ENCODE measurements at places on chromosomes 12 and 14.

- no peaks in the 10 kb centered on the region for H3K4me1 ChIP-seq
- H3K36me3 ChIP-seq: no peaks in the 10 kb centered on the region
- peak; percentile 16 for DNase-seq
- H3K27ac ChIP-seq: no peak overlapping the region
Measured at GRCh38 chr12:25276199-25276937, 25.6 kb upstream of the KRAS start.

DNA sequence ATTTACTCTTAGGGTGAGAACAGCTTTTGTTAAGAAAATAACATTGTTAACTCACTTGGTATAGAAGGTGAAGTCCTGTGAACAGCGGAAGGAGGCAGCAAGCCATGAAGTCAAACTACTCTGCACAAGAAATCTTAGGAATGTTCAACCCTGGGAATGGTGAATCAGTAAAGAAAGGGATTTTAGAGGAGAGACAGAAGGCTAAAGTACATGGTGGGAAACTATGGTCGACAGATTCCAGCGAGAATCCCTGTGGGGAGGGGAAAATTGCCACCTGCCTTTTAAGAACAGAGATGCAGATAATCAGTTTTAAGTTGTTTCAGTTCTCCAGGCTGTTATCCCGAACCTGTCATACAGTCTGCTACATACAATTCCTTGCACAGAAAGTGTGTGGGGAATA is 63.2 kb upstream of the PTPRR start:
- no peaks in the 10 kb centered on the region for H3K27me3 ChIP-seq
- H3K4me3 ChIP-seq: no peak overlapping the region
- DNase-seq: no peak
- H3K27ac ChIP-seq: no peak overlapping the region
- no peaks in the 10 kb centered on the region for H3K36me3 ChIP-seq

GRCh38 chr12:19140381-19141236 is 11.1 kb downstream of the PLEKHA5 start:
- no peaks in the 10 kb centered on the region for H3K27me3 ChIP-seq
- H3K4me3 ChIP-seq: no peak overlapping the region
- no peak overlapping the region for H3K27ac ChIP-seq
- no peaks in the 10 kb centered on the region for H3K4me1 ChIP-seq
- no peak for DNase-seq
- H3K36me3 ChIP-seq: no peaks in the 10 kb centered on the region

DNA sequence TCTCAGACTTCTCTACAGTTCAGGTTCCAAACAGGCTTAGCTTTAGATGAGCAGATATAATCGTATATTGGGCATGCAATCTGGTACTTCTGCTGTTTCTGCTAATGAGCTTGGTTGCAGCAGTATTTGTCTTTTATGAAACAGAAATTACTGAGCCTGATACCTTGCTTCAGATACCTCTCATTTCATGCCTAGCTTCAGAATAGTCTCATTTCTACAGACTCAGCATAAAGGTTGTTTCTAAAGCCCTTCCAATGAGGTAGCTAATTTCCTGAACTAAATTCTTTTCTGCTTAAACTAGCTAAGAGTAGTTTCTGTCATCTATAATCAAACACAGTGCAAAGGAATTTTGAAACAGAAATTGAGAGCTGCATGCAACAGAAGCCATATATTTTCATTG is 275.0 kb upstream of the KITLG start:
- no peaks in the 10 kb centered on the region for H3K4me1 ChIP-seq
- no peaks in the 10 kb centered on the region for H3K36me3 ChIP-seq
- H3K27me3 ChIP-seq: no peaks in the 10 kb centered on the region

DNA sequence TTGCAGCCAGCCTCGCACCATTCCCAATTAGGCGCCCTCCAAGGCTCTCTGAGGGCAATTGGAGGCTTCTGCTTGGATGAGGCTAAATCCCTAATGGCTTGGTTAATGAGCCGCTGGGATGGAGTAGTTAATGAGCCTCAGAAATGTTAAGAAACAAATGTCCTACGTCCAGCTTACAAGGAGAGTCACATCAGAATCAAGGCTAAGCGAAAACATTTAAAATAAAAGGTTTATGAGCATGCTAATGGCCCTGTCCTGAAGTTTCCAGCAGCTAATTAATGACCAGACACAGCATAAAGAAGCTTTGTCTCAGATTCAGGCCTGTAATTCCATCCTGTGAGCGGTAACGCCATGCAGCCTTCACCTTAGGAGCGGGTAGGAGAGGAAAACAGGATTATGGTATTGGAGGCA is 200.7 kb upstream of the BCL2L14 start:
- H3K4me1 ChIP-seq: no peaks in the 10 kb centered on the region
- no peaks in the 10 kb centered on the region for H3K36me3 ChIP-seq
- no peak overlapping the region for H3K27ac ChIP-seq
- DNase-seq: no peak
- no peak overlapping the region for H3K4me3 ChIP-seq
- H3K27me3 ChIP-seq: no peaks in the 10 kb centered on the region

DNA sequence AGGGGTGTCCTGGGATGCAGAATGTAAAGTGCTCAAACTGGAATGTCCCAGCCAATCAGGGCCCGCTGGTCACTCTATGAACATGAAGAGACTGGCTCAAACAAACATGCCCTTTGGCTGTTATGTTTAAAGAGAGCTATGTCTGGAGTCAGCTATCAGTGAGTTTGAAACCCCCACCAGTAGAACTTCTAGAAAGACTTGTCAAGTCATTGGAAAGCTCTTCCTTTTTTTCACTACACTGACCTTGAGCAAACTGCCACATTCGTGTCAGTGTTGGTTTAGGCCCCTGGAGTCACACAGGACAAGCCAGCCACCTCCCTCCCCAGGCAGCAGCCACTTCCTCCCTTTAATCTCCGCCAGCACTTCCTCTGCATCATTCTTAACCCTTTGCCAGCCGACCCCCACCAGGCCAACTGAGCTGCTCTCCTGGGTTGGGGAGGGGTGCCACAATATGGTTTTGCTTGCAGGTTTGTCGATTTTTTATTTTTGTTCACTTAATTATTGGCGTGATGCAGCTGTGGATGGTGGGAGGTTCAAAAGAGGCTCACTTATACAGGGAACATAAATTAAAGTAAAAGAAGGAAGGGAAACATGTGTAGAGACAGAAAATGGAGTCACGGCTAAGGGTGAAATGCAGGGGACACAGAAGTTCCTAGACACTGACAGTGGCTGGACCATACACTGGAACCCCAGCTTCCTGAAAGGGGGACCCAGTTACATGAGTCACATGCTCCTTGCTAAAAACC is 25.3 kb downstream of the CMKLR1 start:
- H3K4me3 ChIP-seq: no peak overlapping the region
- H3K27ac ChIP-seq: no peak overlapping the region
- DNase-seq: no peak
- H3K36me3 ChIP-seq: no peaks in the 10 kb centered on the region
- H3K27me3 ChIP-seq: no peaks in the 10 kb centered on the region
- H3K4me1 ChIP-seq: no peaks in the 10 kb centered on the region

DNA sequence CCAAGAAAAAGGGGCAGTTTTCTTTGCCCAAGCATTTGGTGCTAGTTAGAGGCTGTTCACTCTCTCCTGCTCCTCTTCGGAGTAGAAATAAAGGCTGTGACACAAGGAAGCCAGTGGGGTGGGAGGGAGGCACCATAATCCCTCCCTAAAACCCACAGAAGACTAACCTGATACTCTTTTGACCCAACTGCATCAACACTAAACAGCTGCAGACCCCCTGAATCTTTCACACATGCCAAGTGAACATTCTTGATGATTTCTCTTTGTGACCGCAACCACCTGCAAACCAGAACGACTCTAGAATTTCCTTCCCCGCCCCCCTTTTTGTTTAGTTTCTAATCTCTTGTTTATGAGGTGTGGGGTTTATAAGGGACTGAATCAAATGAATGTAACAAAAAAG is 175.8 kb upstream of the BCL2L14 start:
- no peak for DNase-seq
- no peaks in the 10 kb centered on the region for H3K4me1 ChIP-seq
- H3K4me3 ChIP-seq: no peak overlapping the region
- H3K27ac ChIP-seq: no peak overlapping the region
- H3K27me3 ChIP-seq: no peaks in the 10 kb centered on the region

- no peaks in the 10 kb centered on the region for H3K36me3 ChIP-seq
- no peak overlapping the region for H3K27ac ChIP-seq
- H3K4me3 ChIP-seq: no peak overlapping the region
- H3K4me1 ChIP-seq: no peaks in the 10 kb centered on the region
- no peak for DNase-seq
Measured at GRCh38 chr12:63982604-63983295, 138.2 kb downstream of the SRGAP1 start.

- no peaks in the 10 kb centered on the region for H3K27me3 ChIP-seq
- H3K36me3 ChIP-seq: no peaks in the 10 kb centered on the region
- H3K27ac ChIP-seq: no peak overlapping the region
- no peak for DNase-seq
- H3K4me1 ChIP-seq: no peaks in the 10 kb centered on the region
Measured at GRCh38 chr12:130831876-130832405, 7.1 kb downstream of the STX2 start.

GRCh38 chr14:91098591-91098990 is 15.3 kb upstream of the DGLUCY start:
- H3K4me1 ChIP-seq: no peaks in the 10 kb centered on the region
- H3K36me3 ChIP-seq: no peaks in the 10 kb centered on the region
- no peak for DNase-seq
- no peak overlapping the region for H3K27ac ChIP-seq

- H3K27ac ChIP-seq: no peak overlapping the region
- DNase-seq: no peak
- no peaks in the 10 kb centered on the region for H3K4me1 ChIP-seq
- no peaks in the 10 kb centered on the region for H3K36me3 ChIP-seq
Measured at GRCh38 chr12:81835783-81836182, 76.6 kb upstream of the PPFIA2 start.

DNA sequence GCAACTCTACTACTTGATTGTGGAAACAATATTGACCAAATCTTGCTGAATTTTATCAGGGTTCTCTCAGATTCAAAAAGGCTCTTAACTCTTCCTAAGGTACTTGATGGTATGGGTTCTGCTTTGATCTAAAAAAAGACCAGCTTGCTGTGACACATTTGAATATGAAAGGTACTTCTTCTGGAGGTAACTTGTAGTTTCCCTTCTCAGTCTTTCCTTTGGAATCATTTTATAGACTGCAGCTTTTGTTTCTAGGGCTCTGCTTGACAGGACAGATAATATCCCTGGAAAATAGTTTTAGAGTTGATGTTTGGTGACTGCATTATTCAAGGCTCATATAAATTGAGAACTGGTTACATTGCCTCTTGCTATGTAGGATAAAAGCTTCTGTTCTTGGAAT is 251.9 kb downstream of the FUT8 start:
- H3K4me3 ChIP-seq: no peak overlapping the region
- DNase-seq: no peak
- no peaks in the 10 kb centered on the region for H3K4me1 ChIP-seq
- no peak overlapping the region for H3K27ac ChIP-seq
- no peaks in the 10 kb centered on the region for H3K27me3 ChIP-seq

DNA sequence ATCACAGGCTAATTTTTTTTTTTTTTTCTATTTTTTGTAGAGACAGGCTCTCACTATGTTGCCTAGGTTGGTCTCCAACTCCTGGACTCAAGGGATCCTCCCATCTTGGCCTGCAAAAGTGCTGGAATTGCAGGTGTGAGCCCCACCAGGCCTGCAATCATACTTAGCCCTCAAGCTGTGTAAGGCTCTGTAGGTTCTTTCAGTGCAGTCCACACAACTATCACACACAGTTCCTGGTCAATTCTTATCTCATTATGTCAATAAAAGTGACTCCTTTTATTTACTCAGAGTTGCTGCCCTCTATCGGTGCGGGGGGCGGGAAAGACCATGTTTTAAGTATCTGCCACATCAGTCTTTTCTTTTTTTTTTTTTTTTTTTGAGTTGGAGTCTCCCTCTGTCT is 29.0 kb downstream of the SLC2A3 start:
- no peak overlapping the region for H3K27ac ChIP-seq
- no peaks in the 10 kb centered on the region for H3K36me3 ChIP-seq
- H3K4me3 ChIP-seq: no peak overlapping the region
- H3K27me3 ChIP-seq: no peaks in the 10 kb centered on the region
- H3K4me1 ChIP-seq: no peaks in the 10 kb centered on the region

DNA sequence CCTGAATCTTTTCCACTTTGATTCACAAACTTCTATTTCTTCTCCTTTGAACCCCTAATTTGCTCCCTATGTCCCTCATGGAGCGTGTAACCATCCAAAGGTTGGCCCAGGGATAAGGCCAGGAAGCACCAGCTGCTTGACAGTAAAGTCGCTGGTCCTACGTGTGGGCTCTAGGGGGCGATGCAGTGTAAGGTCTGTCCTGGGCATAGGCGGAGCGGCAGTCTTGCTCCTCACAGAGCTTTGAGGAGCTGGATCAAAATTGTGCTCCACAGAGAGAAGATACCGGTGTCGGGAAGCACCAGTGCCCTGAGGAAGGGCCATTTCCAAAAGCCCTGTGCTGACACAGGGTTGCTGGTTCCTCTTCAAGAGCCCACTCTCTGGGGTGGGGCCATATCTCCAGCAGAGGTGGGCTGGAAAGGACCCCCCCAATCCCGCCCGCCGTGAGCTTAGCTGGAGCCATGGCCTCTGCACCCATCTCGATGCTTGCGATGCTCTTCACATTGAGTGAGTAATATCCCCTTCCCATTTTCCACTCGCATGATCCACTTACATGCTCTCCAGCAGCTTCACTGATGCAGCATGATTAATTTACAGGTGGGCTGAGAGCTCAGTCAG is 49.9 kb upstream of the OR4E1 start:
- no peaks in the 10 kb centered on the region for H3K36me3 ChIP-seq
- no peak for DNase-seq
- H3K4me3 ChIP-seq: no peak overlapping the region
- H3K27ac ChIP-seq: no peak overlapping the region
- H3K27me3 ChIP-seq: no peaks in the 10 kb centered on the region
- no peaks in the 10 kb centered on the region for H3K4me1 ChIP-seq

DNA sequence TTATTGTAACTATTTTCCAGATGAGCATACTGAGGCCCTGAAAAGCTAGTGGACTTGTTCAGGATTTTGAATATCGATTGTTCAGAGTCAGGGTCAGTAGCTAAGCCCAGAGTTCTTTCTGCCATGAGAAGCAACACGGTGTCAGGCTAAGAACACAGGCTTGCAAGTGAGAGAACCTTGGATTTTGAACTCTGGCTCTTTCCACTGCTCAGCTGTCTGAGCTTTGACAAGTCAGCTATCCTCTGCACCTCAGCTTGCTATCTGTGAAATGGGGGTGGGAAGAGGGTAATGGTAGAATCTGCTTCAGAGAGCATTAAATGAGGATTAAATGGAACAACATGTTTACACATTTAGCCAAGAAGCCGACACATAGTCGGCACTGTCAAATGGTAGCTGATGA is 157.2 kb downstream of the SAMD4A start:
- no peaks in the 10 kb centered on the region for H3K27me3 ChIP-seq
- H3K27ac ChIP-seq: no peak overlapping the region
- no peak for DNase-seq
- H3K4me3 ChIP-seq: no peak overlapping the region
- no peaks in the 10 kb centered on the region for H3K4me1 ChIP-seq
- no peaks in the 10 kb centered on the region for H3K36me3 ChIP-seq
